ENCODE measurements at places on chromosomes 13 and 19. TPM values are rescaled to one million over a fixed set of nuclear protein-coding genes. Genes with fewer than 3 reads are reported as not detected.

GRCh38 chr19:31252441-31252840 lies 96.8 kb downstream of the TSHZ3 start:
- DNase-seq, result no peak

DNA sequence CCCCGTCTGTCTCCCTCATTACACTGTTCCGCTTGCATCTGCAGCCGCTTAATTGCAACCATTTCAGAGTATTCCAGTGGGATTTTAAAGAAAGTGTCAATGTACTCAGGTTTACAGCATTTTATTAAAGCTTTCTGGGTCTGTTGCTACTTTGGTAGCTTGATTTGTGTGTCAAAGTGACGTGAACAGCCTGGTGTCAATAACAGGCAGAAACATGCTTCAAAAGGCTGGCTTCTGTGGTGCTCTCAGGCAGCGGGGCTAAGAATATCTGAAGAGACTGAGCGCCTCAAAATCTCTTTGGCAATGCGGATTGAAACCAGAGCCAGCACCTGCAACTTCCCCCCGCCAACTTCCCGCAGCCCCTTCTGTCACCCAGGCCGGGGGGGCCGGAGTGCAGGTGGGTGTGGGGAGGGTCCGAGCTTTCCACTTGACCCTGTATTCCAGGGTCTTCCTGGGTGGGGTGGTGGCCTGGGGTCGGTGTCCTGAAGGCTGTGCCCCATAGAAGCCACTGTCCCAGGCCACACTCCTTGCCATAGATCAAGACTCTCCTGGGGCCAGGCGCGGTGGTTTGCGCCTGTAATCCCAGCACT lies 81.2 kb downstream of the KDM4B start:
- no peak for DNase-seq

- no peak for DNase-seq
Measured at GRCh38 chr19:28140201-28140600, 1072.8 kb downstream of the UQCRFS1 start.

- DNase-seq, result no peak
Measured at GRCh38 chr13:112210371-112210770, 143.4 kb downstream of the SOX1 start.

GRCh38 chr19:42794765-42795164 lies 29.3 kb upstream of the PSG8 start:
- no peak for DNase-seq

DNA sequence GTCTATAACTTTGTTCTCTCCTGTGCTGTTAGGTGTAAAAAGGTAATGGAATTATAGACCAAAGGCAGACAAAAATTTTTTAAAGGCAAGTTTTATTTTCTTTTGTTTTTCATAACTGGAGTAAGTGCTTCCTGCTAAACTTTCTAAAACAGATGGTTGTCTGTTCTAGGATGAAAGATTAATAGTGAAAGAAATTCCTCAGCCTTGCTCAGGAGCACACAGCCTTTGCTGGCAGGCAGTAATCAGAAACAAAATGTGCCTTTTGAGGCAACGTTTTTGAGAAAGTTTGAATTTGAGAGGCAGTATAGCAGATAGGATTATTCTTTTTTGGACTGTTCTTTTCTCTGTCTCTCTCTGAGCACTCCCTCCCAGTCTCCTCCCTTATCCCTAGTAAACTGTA lies 2749.5 kb downstream of the PCDH9 start:
- DNase-seq, result no peak

GRCh38 chr19:45323671-45324081 lies 1.0 kb upstream of the CKM start:
- DNase-seq, result no peak

DNA sequence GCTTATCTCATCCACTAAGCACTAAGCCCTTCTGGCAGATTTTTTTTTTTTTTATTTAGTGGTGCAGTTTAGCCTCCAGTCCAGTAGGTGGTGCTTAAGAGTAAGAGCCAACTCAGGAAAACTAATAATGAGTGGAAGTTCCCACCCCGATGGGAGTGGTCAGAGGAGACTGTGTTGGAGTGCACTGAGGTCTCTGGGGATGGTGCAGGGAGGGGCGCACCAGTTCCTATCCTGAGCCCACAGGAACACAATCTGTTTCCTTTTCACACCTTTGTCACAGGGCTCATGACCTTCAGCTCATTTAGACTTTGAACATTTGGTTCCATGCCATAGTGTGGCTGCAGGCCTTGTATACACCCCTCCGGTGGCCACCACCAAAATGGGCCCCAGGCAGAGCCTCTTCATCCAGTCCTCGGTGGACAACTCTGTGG lies 367.4 kb downstream of the SPRY2 start:
- DNase-seq, result no peak

Gene NTN5
- 2.3 TPM for total RNA-seq

Gene DNAAF3
- not detected for total RNA-seq

Gene PCP2
- total RNA-seq, result 6.4 TPM

Gene ZNF793
- 13.8 TPM for total RNA-seq

Gene NCAN
- not detected for total RNA-seq
